ENCODE measurements at places on chromosomes 5 and 9.

DNA sequence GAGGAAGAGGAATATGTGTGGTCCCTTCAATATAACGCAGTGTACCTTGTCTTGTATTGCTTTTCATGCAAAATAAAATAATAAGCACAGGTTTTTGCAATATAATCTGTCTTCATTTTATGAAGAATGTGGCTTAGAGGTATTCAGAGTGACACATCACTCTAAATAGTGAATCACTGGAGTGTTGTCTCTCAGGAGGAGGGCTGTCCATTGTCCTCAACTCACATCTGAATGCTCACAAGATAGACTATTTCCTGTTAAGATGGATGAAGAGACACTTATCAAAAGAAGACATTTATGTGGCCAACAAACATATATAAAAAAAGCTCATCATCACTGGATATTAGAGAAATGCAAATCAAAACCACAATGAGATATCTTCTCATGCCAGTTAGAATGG is 1147.5 kb upstream of the C9orf72 start:
- DNase-seq, result no peak

DNA sequence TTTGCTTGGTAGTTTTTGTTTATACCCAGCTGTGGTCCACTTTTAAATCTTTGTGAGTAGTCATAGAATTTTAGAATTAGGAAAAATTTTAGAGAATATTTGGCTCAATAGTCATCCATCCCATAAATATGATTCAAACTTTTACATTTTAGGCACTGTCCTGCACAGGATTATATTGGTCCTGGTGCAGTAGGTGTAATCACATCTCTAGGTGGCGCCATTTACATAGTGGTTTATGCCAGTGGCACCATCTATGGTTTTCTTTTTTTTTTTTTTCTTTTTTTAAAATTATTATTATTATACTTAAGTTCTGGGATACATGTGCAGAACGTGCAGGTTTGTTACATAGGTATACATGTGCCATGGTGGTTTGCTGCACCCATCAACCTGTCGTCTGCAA is 260.7 kb upstream of the KCNN2 start:
- no peak for DNase-seq

- no peak for DNase-seq
Measured at GRCh38 chr9:86488345-86488744, 134.1 kb upstream of the TUT7 start.

GRCh38 chr5:148145916-148146315 is 22.4 kb upstream of the SPINK14 start:
- no peak for DNase-seq

DNA sequence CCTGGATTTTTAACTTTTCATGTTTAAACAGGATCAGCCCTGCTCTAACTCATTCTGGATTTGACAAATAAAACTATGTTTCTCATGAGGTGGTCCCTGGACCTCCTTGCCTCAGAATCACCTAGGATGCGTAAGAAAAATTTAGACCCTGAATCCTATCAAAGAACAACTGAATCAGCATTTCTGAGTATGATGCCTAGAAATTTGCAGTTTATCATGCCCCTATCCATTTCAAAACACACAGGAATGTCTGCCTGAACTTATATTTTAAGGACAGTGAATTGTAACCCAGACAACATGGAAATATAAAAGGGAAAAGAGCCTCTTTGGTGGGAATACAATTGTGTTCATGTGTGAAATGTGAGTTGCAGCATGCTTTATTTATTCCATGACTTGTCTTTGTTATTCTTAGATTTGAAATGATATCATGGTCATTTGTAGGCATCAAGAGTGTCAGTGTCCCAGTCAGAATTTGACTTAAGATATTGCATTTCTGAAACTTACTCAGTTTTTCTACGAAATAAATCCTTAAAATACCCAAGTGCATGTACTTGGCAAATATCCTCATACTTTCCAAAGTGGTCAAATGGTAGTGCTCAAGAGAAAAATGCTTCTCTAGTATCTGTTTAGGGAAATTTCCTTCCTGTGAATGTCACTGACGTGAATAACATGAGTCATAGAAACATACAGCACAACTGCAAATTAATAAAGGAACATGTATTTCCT is 144.3 kb downstream of the GIN1 start:
- no peak for DNase-seq
